ENCODE measurements at places on chromosomes 13 and 19.

GRCh38 chr19:28966737-28967399 lies 246.1 kb downstream of the UQCRFS1 start:
- no peak for DNase-seq

GRCh38 chr13:46665248-46665632 lies 112.3 kb downstream of the LRCH1 start:
- no peak for DNase-seq

GRCh38 chr19:50022823-50023222 lies 2.3 kb downstream of the VRK3 start:
- DNase-seq = no peak

DNA sequence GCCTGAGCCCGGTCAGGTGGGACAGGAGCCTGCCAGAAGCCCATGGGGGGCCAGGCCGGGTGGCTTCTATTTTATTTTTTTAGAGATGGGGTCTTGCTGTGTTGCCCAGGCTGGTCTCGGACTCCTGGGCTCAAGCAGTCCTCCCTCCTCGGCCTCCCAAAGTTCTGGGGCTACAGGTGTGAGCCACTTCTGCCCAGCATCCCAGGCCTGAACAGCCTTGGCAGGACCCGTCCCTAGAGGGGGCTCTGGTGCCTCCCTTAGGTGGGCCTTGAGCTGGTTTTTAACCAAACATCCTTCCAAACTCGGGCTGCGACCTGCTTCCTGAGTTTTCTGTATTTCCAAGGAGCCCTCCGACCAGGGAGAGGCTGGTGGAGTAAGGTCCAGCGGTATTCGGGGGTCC lies 10.5 kb downstream of the COMP start:
- DNase-seq = no peak

GRCh38 chr13:38850868-38851626 lies 139.6 kb downstream of the STOML3 start:
- no peak for DNase-seq

DNA sequence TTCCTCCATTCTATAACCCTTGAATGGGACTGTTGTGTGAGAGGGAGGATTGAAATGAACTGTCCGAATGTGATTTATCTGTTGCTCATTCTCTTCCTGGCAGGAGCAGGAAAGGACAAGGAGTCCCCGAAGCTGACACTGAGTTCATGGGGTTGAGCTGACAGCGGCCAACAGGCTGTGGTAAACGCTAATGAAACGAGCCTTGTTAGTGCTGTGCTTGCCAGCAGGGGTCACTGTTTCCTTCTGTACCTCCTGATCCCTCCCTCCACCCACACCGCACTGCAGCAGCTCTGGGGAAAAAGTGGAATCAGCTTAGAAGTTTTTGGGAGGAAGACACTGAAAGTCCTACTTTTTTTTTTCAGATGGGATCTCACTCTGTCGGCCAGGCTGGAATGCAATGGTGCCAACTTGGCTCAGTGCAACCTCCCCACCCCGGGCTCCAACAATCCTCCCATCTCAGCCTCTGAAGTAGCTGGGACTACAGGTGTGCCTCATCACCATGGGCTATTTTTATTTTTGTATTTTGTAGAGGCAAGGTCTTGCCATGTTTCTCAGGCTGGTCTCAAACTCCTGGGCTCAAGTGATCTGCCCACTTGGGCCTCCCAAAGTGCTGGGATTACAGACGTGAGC lies 6.7 kb upstream of the ZNF761 start:
- peak; percentile 76 for DNase-seq

DNA sequence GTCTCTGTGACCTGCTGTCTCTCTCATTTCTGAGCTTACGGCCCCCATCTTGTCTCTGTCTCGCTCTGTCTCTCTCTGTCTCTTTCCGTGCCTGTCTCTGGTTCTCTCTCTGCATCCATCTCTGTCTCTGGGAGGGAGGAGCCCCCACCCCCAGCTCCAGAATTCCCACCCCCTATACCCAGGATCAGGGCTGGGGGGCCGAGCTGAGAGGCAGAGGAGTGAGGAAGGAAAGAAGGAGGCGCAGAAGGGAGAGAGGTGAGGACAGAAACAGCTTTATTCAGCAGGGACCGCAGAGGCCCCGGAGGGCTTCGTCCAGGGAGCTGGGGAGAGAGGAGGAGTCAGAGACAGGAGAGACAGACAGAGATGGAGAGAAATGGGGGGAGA lies 14.0 kb downstream of the JOSD2 start:
- DNase-seq = no peak

- no peak for DNase-seq
Measured at GRCh38 chr13:112733112-112733511, 43.3 kb downstream of the ATP11A start.

- DNase-seq = no peak
Measured at GRCh38 chr13:101919541-101920181, 467.2 kb downstream of the ITGBL1 start.

GRCh38 chr13:32036126-32036695 lies 4.6 kb downstream of the FRY start:
- DNase-seq = no peak

DNA sequence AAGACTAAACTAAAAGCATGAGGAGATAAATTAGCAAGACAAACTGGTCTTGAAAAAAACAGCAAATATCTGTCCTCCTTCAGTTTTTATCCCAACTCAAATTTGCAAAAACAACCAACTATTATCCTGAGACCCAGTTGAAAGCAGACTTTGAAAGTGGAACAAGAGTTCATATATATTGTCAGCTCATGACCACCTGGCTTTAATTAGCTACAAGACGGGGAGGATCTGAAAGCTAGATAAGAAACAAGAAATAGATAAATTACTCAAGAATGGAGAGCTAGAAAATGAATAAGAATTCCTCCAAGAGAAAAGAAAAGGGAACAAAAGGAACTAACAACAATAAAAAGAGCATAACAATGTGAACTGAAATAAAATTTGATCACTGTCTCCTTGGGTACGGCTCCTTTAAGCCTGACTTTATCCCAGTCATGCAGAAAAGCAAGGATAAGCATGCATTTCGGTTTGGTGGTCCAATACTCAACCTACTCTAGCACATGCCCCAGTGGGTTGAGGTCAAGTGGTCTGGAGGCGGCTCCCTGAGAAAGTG lies 246.9 kb downstream of the DCLK1 start:
- DNase-seq = no peak

DNA sequence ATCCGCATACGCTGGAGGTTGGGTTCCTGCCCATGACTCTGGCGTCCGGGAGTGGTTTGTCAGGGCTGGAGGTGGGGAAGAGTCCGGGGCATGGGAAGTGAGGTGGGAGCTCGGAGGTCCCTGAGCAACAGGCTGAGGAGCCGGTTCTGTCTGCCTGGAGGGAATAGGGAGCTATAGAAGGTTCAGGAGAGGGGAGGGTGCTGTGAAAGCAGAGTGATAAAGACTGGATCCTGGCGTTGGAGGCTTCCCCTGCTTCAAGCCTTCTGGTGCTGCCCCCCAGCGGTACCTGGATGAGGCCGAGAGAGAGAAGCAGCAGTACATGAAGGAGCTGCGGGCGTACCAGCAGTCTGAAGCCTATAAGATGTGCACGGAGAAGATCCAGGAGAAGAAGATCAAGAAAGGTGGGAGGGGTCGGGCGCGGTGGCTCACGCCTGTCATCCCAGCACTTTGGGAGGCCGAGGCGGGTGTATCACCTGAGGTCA lies 2.6 kb downstream of the HMG20B start:
- peak; percentile 43 for DNase-seq

DNA sequence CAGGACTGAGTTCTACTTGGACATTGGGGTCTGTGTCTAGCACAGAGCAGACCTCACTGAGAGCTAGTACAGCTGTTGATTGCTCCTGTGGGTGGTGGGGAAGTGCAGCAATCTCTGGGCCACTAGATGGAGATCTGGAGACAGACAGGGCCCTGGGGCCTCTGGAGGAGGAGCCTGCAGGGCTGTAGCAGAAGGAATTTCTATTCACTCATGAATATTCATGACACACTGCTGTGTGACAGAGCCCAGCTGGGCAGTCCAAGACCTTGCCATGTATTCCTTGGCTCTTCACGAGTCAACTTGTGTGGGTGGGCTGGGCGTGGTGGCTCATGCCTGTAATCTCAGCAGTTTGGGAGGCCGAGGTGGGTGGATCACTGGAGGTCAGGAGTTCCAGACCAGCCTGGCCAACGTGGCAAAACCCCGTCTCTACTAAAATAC lies 37.5 kb downstream of the SUGP2 start:
- no peak for DNase-seq

DNA sequence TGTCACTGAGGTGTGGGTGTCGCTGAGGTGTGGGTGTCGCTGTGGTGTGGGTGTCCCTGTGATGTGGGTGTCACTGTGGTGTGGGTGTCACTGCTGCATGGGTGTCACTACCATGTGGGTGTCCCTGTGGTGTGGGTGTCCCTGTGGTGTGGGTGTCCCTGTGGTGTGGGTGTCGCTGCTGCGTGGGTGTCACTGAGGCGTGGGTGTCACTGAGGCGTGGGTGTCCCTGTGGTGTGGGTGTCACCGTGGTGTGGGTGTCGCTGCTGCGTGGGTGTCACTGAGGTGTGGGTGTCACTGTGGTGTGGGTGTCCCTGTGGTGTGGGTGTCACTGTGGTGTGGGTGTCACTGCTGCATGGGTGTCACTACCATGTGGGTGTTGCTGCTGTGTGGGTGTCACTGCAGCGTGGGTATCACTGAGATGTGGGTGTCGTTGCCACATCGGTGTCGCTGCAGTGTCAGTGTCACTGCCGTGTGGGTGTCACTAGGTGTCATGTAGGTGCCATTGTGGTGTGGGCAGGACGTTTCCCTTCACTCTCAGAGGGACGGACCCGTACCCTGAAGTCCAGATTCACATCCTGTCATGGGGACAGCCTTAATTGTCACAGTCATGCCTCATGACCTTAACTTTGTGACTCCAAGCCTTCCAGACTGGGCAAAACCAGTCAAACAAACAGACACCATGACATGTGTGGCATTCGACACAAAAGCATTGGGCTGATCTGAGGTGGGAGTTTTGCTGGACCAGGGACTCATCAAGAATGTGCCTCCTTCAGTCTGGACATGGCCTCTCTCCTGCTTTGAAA lies 12.7 kb upstream of the GAS6 start:
- peak; percentile 15 for DNase-seq

GRCh38 chr13:44815623-44816022 lies 173.6 kb downstream of the NUFIP1 start:
- peak; percentile 57 for DNase-seq

- no peak for DNase-seq
Measured at GRCh38 chr19:49854378-49855263, 3.7 kb downstream of the PTOV1 start.

DNA sequence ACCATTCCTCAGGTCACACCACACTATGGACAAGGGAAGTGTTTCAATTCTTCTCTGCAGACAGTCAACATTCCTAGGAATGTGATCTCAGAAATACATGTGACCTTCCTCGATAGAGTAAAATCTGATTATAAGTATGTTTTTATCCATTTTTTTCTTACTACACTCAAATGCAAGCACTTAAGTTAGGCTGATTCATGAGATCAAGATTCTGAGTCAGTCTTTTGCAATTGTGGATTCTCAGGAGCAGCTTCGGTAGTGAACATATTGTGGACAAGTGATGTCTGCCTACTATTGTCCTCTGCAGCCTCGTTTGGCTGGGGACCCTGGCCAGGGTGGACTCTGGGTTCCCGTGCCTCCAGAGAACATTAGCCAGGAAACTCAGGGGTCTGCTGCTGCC lies 3.2 kb downstream of the SERPINE3 start:
- DNase-seq = no peak

GRCh38 chr19:15962319-15962718 lies 13.5 kb downstream of the OR10H4 start:
- DNase-seq = no peak

Data from activated T-cell treated with anti-CD3 and anti-CD28 coated beads, Interleukin-2, amount 50 U/mL, for 48 hours (primary cell).